ENCODE measurements at places on chromosomes 7 and 10.
A peak's percentile ranks its signal among the peaks of the same experiment; 100 is the strongest.

GRCh38 chr7:100694098-100694745 is at the start of gene GIGYF1:
GIGYF1 (minus strand) TSS chr7:100694250; CDS start chr7:100688238, 6,012 bp downstream.
- DNase-seq = peak; percentile 90

DNA sequence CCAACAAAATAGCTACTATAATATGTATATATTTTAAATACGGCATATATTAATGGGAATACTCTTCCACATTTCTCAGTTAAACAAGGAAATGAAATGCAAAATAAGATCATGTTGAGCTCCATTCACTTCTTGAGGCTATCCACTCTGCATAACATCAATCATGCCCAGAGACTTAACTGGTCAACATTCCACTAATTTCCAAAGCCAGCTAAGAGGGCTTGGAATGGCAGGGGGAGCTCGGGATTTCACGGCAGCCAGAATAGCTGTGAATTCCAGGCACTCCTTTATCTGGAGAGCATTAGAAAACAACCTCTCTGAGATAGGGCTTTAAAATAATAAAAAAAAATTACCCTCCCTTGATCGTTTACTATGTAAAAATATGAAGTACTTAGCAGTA is 194.9 kb upstream of the CDCA7L start:
- DNase-seq = no peak

DNA sequence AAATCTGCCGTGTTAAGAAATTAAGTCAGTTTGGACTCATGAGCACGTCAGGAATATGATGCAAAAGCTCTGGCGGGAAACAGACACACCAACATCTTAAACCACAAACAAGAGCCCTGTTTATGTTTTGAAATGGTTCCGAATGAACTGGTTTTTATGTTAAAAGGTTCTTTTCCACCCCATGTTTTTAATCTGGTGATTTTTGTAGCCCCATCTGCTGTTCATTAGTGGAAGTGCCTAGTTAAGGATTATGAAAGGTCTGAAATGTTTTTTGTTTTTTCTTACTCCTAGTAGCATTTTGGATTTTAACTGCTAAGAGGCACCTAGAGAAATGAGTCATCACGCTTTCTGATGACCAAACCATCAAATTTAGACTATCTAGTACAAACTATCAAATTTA is 404.1 kb upstream of the MKI67 start:
- DNase-seq = peak; percentile 7

DNA sequence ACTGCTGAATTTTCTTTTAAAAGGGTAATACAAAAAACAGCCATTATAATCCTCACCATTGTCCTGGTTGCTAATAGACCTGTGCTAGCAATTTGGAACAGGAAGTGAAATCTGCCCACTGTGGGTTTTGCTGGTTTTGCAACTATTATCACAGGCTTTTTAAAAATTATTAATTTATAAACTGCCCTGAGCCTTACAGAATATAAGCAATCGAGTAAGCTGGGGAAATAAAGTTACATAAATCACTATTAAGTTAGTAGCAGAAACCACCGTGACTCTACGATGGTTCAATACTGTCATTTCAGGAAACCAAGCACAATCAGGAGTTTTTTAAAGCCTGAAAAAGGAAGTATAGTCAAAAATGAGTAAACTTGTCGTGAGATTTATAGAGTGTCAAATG is 62.3 kb downstream of the TMEM26 start:
- no peak for DNase-seq

DNA sequence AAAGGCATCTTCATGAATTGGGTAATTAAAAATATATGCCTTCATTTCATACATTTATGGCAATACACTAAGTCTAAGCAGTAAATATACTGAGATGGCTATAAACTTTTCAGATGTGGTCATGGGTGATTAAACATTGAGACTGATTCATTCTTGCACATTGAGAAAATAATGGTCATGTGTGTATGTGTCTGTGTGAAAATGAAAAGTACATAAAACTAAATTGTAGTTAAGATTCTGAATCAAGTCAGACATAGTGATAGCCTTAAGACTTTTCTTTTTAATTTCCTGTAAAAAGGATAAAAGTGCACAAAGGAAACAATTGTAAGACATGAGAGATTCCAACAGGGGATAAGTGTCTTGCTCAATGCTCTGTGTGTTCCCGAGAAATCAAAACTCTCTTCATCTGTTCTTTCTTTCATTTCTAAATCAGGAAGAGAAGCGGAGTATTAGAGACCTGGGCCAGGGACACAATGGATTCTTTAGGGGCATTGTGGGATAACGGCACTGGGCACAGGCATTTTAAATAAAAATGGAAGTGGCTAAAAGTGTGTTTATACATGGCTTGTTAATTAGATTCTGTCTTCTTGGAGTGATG is 69.8 kb upstream of the AGR3 start:
- no peak for DNase-seq

GRCh38 chr7:76377186-76377918 is 18.6 kb upstream of the YWHAG start:
- no peak for DNase-seq

- DNase-seq = no peak
Measured at GRCh38 chr10:63795094-63795860, 274.1 kb downstream of the REEP3 start.

GRCh38 chr7:100888988-100889750 is at the start of gene UFSP1:
UFSP1 (minus strand) TSS chr7:100889715; CDS start chr7:100889271, 444 bp downstream.
- DNase-seq = no peak

GRCh38 chr10:132589015-132589414 is 51.4 kb downstream of the INPP5A start:
- no peak for DNase-seq

- DNase-seq = no peak
Measured at GRCh38 chr10:114315566-114316420, 76.7 kb downstream of the VWA2 start.

DNA sequence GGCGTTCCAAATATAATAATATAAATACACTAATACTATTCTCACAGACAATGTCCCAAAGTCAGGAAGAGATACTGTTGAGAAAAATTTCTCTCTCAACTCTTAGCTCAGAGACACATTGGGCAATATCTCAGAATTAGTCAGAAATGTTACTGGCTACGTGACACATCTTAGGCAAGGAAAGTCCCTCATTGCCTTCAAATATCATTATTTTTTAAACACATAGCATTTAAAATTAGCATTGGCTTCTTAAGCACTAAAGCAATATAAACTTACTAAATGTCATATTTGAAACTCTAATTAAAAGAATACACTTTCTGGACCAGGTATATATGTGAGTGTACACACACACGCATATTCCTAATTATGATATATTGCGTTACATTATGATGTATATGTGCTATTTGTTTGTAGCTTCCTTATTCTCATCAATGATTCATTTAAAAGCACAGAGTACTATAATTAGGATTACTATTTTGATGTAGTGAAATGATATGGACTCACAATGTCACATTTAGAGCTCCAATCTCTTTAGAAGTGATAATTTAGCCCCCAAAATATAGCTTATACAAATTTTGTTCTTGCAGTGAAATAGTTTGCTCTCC is 255.8 kb downstream of the TWIST1 start:
- no peak for DNase-seq

- no peak for DNase-seq
Measured at GRCh38 chr7:144575456-144575855, 172.0 kb upstream of the NOBOX start.

DNA sequence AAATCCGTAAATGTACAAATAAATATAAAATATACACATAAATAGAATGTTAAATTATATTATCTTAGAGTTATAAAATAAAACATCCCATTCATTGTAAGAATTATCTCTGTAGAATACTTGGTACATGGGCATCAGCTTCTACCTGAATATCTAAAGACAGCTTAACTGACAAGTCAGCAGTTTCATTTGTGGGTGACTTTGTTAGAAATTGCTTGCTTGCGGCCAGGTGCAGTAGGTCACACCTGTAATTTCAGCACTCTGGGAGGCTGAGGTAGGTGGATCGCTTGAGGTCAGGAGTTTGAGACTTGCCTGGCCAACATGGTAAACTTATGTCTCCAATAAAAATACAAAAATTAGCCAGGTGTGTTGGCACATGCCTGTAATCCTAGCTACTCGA is 14.6 kb downstream of the PCGF6 start:
- no peak for DNase-seq

DNA sequence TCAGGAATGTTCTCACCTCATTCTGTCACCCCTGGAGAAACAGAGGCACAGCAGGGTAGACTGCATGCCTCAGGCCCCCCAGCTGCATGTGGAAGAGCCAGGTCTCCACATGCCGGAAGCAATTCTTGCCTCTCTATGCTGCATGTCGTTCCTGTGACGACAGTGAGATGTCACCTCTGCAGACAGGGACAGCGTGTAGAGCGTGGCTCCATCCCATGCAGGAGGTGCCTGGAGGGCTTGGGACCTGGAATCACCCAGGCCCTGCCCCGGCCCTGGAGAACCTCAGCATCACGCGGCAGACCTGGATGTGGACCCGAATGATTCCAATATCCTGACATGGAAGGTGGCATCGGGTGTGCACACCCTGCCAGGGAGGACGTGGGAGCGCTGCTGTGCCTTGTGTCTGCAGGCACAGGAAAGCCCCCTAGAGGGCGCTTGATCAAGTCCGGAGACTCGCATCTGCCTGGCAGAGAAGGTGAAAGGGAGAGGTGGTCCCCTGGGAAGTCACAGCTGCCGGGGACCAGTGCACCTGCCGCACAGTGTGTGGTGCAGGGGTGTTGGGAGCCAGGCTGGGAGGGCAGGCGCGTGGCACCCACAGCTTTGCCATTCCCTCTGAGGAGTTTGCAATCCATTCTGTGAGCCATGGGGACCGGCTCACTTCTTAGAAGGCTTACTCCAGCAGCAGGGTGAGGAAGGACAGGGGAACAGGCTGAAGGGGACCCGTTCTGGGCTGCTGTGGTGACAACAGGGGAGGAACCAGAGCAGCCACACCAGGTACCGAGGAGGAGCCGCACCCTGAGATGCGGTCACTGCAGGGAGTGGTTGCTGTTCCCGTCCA is 45.3 kb upstream of the EN2 start:
- DNase-seq = peak; percentile 76

DNA sequence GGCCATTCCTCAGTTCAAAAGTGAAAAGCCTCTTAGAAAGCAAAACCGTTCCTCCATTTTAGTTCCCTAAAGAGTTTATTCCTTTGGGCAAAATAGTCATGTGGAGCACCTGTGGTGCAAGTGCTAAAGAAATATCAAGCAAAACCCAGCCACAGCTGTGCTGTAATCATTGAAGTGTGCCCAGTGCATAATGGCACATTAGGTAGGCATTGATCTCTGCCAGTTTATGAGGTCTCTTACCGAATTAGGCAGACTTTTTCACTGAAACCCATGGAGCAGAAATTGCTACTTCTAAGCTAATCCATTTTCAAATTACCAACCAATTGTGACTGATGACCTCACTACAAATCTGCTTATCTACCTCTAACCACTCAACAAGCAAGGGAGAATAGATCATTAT is 97.2 kb upstream of the SEMA3A start:
- DNase-seq = no peak

DNA sequence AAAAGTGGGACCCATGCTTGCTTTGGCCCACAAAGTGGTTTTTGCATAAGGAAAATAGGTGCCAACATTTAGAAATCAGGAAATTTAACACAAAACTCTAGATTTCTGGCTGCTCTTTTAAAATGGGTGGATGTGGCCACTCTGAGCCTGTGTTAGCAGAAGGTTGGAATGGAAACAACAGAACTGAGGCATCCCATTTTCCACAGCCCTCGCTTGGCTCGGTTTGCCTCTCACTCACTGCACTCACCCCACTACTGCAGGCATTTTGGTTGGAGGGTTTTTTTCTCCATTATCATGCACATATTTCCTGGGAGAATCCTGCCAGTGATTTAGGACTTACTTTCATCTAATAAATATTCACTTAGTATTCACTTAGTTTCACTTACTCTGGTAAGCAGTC is 178.9 kb downstream of the BICC1 start:
- DNase-seq = no peak
